ENCODE measurements at places on chromosomes 7 and 10.

- no peak for DNase-seq
These were observed 109.0 kb downstream of the JCAD start for GRCh38 chr10:29950391-29950790.

DNA sequence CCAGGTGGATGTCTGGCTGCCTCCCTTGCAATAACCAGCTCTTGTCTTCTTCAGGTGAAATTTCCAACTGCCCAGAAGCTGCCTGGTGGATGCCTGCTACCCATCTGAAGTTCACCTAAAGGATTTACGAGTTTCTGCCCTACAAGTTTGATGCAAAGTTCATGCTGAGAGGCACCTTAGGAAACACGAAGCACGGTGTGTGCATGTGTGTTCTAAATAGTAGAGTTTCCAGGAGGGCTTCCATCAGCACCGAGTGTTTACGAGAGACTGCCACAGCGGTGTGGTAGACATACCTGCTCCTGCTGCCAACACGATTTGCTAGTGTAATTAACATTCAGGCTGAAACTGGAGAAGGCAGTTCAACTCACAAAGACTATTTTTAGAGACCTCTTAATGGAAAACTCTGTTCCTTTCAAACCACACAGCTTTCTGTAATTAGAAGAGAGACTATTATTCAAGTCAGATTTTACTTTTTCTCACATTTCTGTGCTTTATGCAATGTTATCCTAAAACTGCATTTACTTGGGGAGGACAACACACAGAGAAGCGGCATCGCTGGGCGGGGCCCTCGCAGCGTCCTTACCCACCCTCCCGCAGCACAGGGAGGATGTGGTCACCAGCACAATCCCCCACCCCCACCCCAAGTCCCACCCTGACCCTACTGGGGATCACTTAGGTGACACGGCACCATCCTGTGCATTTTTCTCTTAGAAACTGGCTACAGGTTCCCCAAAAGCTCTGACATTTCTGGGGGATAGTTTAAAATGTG is 15.5 kb upstream of the CPXM2 start:
- peak; percentile 36 for DNase-seq

- DNase-seq: no peak
These were observed 108.8 kb downstream of the ACTR3B start for GRCh38 chr7:152868122-152869040.

DNA sequence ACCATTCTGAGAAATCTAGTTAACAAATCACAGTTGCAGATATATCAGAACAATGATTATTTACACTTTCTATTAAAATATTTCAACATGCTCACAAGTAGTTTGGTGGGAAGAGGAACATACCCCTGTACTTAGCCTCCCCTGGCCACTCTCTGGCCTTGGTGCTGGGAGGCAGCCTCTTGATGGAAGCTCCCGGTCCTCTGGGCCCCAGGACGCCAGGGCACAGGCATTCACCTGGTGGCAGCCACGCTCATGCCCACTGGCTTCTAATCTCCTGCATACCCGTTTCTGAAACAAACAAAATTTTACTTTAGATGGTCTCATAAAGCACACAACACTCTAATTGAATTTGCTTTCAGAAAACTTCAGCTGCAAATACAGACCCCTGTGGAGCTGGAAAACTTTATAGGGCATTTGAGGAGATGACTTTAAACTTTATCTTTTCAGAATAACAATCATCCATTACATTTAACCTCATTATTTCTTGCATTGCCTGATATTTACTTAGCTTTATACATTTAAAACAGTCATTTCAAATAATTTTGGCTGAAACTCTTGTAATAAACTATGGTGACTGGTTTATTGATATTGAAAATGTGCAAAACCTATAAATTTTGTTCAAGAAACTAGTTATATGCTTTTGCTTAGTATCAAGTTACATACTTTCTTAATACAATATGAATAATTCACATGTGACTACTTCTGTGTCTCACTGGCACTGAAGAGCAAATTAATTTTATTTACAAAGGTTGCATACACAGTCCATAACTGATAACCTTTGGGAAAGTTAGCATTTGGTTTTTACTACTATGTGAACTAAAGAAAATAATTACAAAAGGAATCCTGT is 30.8 kb downstream of the C10orf143 start:
- no peak for DNase-seq

- DNase-seq: no peak
These were observed 311.6 kb downstream of the CCDC3 start for GRCh38 chr10:12689893-12690292.
